ENCODE measurements at places on chromosomes 4 and X.

DNA sequence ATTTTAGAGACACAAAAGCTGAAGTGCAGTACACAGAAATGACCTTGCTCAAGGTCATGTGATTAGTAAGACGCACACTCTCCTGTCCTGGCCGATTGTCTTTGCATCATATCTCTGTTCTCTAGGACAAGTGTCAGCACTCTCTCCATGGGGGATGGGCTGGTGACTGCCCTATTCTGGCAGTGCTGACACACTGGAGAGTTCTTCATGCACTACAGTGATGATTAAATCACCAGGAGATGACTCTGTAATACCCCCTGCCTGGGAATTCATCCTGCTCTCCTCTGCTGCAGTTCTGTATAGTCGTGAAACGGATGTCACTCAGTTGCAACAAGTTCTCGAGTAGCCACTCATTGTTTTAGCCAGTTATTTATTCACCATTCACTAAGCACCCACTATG is 5.3 kb upstream of the SHISA3 start:
- DNase-seq: no peak

DNA sequence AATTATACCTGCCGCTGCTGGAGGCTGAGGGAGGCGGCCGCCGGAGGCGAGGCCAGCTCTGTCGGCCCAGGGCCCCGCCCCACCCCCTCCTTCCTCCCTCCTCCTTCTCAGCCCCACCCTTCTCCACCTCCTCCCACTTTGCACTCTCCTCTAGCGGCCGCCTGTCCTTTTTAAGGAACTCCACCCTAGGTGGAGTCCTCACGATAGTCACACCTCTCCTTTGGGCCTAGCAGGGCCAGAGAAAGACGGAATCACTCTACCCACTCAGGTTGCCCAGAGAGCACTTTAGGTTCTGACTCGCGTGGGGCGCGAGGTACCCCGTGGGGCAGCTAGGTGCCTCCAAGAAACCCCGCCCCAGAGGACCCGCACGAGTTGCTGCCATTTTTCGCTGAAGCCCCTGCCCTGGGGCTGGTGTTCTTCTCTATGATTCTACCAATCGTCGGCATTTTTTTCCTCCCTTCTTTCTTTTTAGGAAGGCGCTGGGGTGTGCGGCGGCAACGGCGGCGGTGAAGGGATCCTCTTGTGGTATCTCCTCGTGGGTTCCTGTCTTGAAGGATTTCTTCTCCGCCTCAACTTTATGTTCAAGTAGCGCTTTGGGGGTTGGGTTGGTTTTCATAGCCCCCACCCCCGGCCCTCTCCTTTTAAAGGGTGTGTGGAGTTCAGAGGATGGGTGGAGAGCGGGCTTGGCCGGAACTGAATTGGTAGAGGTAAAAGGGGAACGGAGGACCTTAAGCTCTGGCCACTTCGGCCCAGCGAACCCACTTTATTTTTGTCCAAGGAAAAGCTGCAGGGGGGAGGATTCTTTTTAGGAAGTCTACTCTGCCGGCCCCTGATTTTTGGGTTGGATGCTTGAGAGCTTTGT is at the start of gene KLF8:
TSS of gene KLF8 (plus strand) at position 136 of the 862 bp plus-strand sequence. CDS start 979 bp downstream, outside the sequence.
- DNase-seq: no peak

DNA sequence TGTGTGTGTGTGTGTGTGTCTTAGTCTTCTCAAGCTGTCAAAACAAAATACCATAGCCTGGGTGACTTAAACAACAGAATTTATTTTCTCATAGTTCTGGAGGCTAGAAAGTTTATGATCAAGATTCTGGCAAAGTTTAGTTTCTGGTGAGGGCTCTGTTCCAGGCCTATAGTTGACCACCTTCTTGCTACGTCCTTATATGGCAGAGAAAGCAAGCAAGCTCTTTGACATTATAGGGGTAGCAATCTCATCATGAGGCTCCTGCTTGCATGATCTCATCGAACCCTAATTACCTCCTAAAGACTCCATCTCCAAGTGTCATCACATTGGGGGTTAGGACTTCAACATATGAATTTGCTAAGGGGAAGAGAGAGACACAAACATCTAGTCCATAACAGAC is 6.9 kb upstream of the AFP start:
- no peak for DNase-seq

- no peak for DNase-seq
Measured at GRCh38 chrX:57918750-57919436, 8.6 kb upstream of the ZXDA start.

GRCh38 chrX:69615779-69616456 is at the start of gene EDA:
Gene EDA (plus strand): TSS chrX:69616113.
- peak; percentile 24 for DNase-seq

DNA sequence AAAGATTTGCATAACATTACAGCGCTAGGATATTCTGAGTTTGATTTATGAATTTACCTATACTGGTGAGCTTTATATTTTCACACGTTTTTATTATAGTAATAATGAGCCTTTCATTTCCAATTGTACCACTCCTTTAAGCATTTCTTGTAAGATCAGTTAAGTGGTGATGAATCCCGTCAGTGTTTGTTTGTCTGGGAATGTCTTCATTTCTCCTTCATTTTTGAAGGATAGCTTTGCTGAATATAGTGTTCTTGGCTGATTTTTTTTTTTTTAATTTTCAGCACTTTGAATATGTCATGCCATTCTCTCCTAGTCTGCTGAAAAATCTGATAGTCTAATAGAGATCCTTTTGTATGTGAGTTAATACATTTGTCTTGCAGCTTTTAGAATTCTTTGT is 70.1 kb downstream of the IL15 start:
- DNase-seq: no peak

DNA sequence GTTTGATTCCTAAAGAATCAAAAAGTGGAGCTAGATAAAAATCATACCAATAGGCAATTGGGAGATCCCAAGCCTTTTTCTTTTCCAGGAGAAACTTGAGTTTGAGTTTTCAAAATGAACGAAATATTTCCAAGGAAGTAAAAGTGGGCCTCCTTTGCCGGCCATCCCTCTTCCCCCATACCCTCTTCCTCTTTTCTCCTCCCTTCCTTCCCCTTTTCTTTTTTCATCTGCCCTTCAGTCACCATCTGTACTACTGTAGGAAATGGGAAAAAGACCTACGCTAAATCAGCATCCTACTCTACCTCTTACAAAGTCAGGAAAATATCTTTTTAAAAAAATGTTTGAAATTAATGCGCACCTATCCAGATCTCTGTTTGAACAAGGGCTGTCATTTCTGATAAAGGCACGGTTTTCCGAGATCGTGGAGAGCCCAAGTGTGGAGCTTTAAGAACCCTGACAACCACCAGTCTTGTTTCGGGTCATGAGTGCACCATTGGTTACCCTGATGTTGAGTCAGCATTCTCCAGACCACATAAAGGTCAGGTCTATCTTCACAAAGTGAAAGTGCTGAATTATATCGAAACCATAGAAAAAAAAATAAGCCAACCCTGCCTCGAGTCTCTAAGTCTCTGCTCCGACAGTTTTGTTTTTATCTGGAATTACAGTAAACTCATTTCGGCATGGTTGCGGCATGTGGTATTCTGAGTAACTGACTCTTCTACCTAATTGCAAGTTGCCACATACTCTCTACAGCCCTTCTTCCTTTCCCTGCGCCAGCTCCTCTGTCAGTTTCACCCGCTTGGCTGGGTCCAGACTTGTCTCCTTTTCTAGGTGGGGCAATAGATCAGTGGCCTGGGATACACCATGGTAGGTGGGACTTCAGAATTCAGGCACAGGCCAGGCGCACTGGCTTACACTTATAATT is 140.2 kb upstream of the KLF3 start:
- DNase-seq: no peak

DNA sequence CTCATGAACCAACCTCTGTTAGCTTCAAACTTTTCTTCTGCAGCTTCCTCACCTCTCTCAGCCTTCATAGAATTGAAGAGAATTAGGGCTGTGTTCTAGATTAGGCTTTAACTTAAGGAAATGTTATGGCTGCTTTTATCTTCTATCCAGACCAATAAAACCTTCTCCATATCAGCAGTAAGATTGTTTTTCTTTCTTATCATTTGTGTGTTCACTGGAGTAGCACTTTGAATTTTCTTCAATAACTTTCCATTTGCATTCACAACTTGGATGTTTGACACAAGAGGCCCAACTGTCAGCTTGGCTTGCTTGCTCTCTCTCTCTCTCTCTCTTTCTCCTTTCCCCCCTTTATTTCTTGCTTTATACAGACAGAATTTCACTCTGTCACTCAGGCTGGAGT is 22.8 kb upstream of the SOWAHB start:
- no peak for DNase-seq

DNA sequence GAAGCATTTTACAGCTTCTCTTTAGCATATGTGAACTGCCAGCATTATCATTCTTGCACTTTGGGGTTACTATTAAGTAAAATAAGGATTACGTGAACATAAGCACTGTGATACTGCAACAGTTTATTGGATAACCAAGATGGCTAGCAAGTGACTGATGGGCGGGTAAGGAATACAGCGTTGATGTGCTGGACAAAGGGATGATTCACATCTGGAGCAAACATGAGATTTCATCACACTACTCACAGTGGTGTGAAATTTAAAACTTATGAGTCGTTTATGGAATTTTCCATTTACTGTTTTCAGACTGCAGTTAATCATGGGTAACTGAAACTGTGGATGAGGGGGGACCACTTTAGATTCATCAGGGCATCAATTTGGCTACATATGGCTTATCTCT is 16.0 kb downstream of the NBDY start:
- DNase-seq: no peak

Data from stimulated activated CD8-positive, alpha-beta memory T cell treated with anti-CD3 and anti-CD28 coated beads, Interleukin-7, amount 100 ng/mL, for 1 hour (primary cell).